Activated CD4-positive, alpha-beta T cell treated with anti-CD3 and anti-CD28 coated beads, Interleukin-2, amount 10 ng/mL, durations not matched to agents 7 days and 5 days (primary cell): ENCODE measurements at places on chromosomes 7 and 10.

GRCh38 chr10:67086327-67087134 lies 160.7 kb downstream of the LRRTM3 start:
- H3K4me3 ChIP-seq, result no peak overlapping the region
- H3K27me3 ChIP-seq, result no peaks in the 10 kb centered on the region
- H3K4me1 ChIP-seq, result no peaks in the 10 kb centered on the region
- no peak overlapping the region for H3K27ac ChIP-seq

GRCh38 chr7:43458330-43459018 lies 124.4 kb upstream of the STK17A start:
- peaks cover 5% of the 10 kb centered on the region for H3K4me1 ChIP-seq
- no peak overlapping the region for H3K4me3 ChIP-seq
- no peak for DNase-seq
- H3K27me3 ChIP-seq, result peaks cover 4% of the 10 kb centered on the region
- no peak overlapping the region for H3K27ac ChIP-seq

GRCh38 chr10:124224331-124225028 lies 131.1 kb upstream of the CHST15 start:
- no peaks in the 10 kb centered on the region for H3K27me3 ChIP-seq
- H3K36me3 ChIP-seq, result peaks cover 5% of the 10 kb centered on the region
- DNase-seq, result peak; percentile 29

DNA sequence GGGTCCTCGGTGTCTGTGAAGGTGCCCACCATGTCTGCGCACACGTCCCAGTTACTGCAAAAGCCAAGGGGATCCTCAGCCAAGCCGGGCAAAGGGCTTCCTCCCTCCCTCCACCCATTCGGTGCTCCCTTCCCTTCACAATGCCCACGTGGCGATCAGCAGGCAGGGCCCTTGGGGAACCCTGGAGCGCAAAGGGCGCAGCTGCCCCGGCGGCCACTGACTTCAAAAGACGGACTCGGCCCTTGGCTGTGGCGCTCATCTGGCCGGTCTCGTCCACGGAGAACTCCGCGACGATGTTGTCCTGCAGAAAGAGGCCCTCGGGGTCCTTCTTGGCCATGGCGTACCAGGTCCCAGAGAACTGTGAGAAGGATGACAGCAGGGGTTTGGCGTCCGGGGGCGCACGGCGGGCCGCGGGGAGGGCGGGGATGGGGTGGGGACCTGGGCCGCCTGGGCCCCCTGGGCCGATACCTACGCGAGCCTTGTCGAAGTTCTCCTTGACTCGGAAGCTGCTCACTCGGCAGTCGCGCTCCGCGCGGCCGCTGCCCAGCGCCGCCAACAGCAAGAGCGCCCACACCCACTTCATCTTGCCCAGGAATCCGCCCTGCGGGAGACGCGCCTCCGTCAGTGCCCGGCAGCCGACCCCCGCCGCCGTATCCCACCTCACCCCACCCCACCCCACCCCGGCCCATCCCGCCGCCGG lies 439 bp downstream of the RBP4 start:
- H3K4me3 ChIP-seq, result no peak overlapping the region
- H3K4me1 ChIP-seq, result peaks cover 3% of the 10 kb centered on the region
- no peaks in the 10 kb centered on the region for H3K36me3 ChIP-seq

GRCh38 chr7:101890749-101891523 lies 73.5 kb downstream of the CUX1 start:
- H3K36me3 ChIP-seq, result no peaks in the 10 kb centered on the region
- peaks cover 1% of the 10 kb centered on the region for H3K4me1 ChIP-seq
- no peak overlapping the region for H3K4me3 ChIP-seq
- no peak overlapping the region for H3K27ac ChIP-seq
- no peaks in the 10 kb centered on the region for H3K27me3 ChIP-seq

GRCh38 chr10:71697938-71698709 lies 21.5 kb downstream of the C10orf105 start:
- no peak overlapping the region for H3K4me3 ChIP-seq
- no peaks in the 10 kb centered on the region for H3K27me3 ChIP-seq
- peak; percentile 36 for DNase-seq
- peak overlapping the region; percentile 66 for H3K27ac ChIP-seq
- no peaks in the 10 kb centered on the region for H3K36me3 ChIP-seq

- no peaks in the 10 kb centered on the region for H3K36me3 ChIP-seq
- no peaks in the 10 kb centered on the region for H3K27me3 ChIP-seq
- H3K4me3 ChIP-seq, result no peak overlapping the region
- no peak overlapping the region for H3K27ac ChIP-seq
- no peaks in the 10 kb centered on the region for H3K4me1 ChIP-seq
- no peak for DNase-seq
These were observed 80.5 kb upstream of the ETV1 start for GRCh38 chr7:14069961-14070360.

DNA sequence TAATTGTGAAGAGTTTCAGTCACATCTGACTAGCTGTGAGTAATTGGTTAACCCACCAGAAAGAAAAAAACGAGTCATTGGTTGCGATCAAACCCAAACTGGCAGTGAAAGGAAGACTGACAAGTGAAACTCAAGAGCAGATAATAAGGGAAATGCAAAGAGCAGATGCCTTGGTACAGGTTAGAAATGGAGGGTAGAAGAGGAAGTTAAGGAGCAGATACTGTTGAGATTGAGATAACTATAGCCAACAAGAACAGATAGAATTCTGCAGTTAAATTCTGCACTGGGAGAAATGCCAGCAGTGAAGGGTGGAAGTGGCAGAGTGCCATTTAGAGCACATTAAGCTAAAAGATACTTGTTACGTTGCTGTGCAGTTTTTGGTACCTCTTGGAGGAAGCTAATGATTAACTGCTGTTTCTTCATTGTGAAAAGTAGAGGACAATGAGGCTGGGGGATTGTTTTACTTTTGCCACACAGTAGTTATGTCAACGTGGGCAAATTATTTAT lies 65.8 kb downstream of the CDK13 start:
- H3K27me3 ChIP-seq, result no peaks in the 10 kb centered on the region
- no peak overlapping the region for H3K4me3 ChIP-seq
- peaks cover 15% of the 10 kb centered on the region for H3K4me1 ChIP-seq
- no peak for DNase-seq

DNA sequence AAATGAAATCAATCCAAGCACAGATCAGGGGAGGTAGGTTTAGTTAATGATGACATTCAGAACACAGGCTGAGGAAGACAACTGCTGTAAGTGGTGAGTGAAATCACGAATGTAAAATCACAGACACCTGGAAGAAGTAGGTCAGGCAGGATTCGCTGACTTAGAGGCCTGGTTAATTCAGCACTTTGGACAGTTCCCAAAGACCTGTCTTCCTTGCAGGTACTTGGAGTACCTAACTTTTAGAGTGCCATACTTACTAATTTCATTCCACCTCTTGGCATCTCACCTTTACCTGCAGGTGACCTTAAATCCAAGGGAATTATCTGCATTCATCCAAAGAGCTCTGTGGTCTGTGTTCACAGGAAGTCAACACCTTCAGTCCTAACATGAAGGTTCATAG lies 822.3 kb downstream of the PHTF2 start:
- H3K4me3 ChIP-seq, result no peak overlapping the region
- no peaks in the 10 kb centered on the region for H3K36me3 ChIP-seq
- peak; percentile 6 for DNase-seq
- H3K4me1 ChIP-seq, result no peaks in the 10 kb centered on the region
- no peaks in the 10 kb centered on the region for H3K27me3 ChIP-seq
